ENCODE measurements at places on chromosomes 6 and 20.

GRCh38 chr6:156160795-156161165 lies 616.4 kb upstream of the ARID1B start:
- no peak for DNase-seq

DNA sequence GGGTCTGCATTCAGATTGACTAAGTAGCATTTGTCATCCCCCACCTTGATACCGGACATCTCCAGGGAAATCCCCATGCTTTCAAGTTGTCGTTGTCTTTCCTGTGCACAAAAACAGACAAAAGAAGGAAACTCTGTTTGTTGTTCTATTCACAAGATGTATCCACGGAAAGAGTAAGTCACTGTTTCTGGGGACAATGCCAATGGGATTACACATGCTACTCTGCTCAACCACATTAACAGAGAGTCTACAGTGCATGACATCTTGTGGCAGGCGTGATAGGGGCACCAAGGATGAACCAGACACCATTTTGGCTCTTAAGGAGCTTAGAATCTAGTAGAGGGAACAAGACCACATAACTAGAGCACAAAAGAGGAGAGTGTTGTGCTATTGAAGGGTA lies 124.4 kb upstream of the NUP153 start:
- DNase-seq, result no peak

GRCh38 chr20:23125159-23125558 lies 39.0 kb upstream of the CD93 start:
- DNase-seq, result no peak

DNA sequence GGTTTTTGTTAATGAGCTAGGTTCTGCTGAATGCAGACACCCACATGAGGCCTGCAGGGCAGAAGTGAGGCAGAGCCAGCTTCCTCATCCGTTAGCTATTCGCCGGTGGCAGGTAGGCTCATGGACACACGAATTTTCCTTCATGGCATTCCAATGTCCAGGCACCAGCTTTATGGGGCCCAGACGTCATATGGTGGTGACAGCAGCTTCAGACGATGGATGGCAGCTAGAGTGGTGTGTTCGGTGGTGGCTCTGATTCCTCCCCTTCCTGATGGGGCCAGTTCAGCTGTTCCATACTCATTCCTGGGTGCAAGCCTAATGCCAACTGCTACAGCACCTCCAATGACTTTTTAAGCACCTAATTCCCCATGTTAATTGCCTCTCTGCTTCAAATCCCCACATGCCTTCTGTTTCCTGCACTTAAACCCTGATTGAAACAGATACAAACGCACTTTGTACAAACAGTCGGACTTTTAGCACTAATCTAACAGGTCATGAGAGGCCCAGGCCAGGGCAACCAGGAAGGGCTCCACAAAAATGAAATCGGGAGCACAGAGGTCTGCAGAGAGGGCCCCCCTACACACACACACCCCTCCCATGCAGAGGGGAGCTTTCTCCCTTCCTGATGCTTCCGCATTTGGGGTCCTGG lies 35.7 kb upstream of the MLN start:
- no peak for DNase-seq

GRCh38 chr6:44667668-44668390 lies 280.3 kb downstream of the CDC5L start:
- peak; percentile 8 for DNase-seq

DNA sequence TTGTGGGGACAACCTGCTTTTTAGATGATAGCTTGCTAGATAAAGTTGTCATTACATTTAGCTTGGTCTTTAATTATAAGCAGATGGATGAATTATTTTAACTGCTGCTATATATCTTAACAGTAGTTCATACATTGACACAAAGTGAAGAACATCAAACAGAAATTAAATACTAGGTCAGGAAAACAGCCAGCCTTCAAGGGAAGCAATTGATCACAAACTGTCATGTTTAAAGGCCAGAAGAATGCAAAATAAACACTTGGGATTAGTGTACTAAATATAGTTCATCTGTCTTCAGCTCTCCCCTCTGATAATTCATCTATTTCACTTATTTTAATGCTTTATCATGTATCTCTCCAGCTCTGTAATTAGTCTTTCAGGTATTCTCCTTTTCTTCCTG lies 225.1 kb upstream of the FERMT1 start:
- DNase-seq, result no peak

- no peak for DNase-seq
Observed at GRCh38 chr6:152096863-152097496, 289.5 kb downstream of the ESR1 start.

GRCh38 chr20:62742979-62743776 lies 34.5 kb downstream of the NTSR1 start:
- no peak for DNase-seq

GRCh38 chr6:64280569-64280968 lies 645.0 kb downstream of the PHF3 start:
- DNase-seq, result no peak

DNA sequence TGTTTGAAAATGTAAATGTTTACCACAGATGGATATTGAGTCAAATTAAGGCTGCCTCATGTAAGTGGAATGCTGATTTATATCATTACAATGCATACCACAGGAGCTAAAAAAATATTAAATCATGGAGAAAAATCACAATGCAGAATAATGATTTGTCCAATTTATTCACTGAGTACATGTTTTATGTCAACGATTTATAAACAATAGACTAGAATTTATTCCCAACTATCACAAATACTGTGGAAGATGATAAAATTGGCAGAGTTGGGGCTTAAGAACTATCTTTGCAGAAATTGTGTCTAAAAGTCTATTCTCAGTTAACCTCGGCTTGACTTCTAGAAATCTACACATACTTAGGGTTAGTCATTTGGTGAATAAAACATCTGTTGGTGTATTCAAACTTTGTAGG lies 472.1 kb upstream of the MARCKS start:
- DNase-seq, result no peak
